ENCODE measurements at places on chromosomes 5 and 9. TPM values are rescaled to one million over a fixed set of nuclear protein-coding genes. Genes with fewer than 3 reads are reported as not detected.

The DMRT2 gene
- not detected for total RNA-seq

GRCh38 chr5:127891942-127892341, 188.8 kb downstream of the CCDC192 start:
- no peaks in the 10 kb centered on the region for H3K4me1 ChIP-seq
- H3K27ac ChIP-seq = no peak overlapping the region
- DNase-seq = no peak
- H3K36me3 ChIP-seq = no peaks in the 10 kb centered on the region
- no peak overlapping the region for H3K4me3 ChIP-seq

GRCh38 chr9:123996731-123997421, 14.7 kb upstream of the LHX2 start:
- no peak overlapping the region for H3K27ac ChIP-seq
- no peaks in the 10 kb centered on the region for H3K36me3 ChIP-seq
- peaks cover 67% of the 10 kb centered on the region for H3K27me3 ChIP-seq
- peaks cover 23% of the 10 kb centered on the region for H3K4me1 ChIP-seq
- H3K4me3 ChIP-seq = no peak overlapping the region
- no peak for DNase-seq

DNA sequence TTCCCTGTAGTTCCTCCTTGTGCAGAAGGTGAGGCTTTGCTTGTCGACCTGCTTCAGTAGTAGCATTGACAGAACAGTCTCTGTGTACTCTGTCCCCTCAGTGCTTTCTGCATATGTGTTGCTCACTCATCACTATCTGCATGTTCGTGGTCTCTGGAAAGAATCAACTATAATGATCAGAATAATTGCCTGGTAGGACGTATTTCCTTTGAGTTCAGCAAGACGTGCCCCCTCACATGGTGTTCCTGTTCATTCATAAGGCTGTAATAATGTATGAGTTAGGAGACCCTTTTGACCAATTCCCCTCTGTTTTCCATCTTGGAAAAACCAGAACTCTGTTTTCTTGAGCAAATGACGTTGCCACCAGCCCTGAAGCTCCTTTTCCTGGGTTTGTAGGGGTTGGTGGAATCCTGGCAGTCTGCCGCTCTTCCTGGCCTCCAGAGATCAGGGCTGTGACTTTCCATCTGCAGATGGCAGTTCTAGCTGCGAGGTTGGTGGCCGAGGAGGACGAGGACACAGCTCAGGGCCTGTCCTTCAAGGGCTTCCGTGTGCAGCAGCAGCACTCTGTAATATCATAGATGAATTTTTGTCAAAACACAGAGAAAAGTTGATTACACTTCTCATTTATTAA, 61.9 kb downstream of the EXOSC2 start:
- no peaks in the 10 kb centered on the region for H3K27me3 ChIP-seq
- no peak overlapping the region for H3K4me3 ChIP-seq
- no peak for DNase-seq
- no peaks in the 10 kb centered on the region for H3K4me1 ChIP-seq

GRCh38 chr9:101629636-101630035, 34.9 kb upstream of the PPP3R2 start:
- no peaks in the 10 kb centered on the region for H3K36me3 ChIP-seq
- no peaks in the 10 kb centered on the region for H3K4me1 ChIP-seq
- no peaks in the 10 kb centered on the region for H3K27me3 ChIP-seq
